ENCODE measurements at places on chromosomes 3 and 15.

DNA sequence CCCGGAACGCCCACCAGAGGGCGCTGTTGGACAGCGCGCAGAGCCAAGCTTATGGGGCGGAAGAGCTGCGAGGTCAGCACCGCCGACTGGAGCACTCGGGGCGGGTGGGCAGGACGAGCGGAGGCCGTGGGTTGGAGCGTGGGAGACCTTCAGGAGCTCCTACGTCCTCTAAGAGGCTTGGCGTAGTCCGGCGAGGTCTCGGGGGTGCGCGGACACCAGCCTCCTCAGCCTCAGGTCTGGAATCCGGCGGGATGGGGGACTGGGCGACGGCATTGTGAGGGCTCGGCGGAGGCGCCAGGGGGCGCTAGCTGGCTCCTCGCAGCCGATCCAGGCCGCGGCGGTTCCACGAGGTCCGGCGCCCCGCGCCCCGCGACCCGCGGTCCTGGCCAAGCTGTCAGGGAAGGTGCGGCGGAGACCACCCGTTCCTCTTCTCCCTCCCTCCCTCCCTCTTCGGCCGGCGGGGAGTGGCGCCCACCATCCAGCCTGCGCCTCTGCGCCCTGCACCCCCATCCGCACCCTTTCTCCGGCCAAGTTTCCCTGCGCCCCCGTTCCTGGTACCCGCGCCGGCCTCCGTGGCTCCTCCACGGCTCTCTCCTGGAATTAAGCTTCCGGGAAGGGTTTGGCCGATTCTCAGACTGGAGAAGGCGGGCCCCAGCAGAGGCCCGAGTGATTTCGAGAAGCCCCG lies 24.3 kb upstream of the POLG start:
- DNase-seq, result peak; percentile 67

- DNase-seq, result no peak
Observed at GRCh38 chr3:193775421-193776077, 182.5 kb downstream of the OPA1 start.

DNA sequence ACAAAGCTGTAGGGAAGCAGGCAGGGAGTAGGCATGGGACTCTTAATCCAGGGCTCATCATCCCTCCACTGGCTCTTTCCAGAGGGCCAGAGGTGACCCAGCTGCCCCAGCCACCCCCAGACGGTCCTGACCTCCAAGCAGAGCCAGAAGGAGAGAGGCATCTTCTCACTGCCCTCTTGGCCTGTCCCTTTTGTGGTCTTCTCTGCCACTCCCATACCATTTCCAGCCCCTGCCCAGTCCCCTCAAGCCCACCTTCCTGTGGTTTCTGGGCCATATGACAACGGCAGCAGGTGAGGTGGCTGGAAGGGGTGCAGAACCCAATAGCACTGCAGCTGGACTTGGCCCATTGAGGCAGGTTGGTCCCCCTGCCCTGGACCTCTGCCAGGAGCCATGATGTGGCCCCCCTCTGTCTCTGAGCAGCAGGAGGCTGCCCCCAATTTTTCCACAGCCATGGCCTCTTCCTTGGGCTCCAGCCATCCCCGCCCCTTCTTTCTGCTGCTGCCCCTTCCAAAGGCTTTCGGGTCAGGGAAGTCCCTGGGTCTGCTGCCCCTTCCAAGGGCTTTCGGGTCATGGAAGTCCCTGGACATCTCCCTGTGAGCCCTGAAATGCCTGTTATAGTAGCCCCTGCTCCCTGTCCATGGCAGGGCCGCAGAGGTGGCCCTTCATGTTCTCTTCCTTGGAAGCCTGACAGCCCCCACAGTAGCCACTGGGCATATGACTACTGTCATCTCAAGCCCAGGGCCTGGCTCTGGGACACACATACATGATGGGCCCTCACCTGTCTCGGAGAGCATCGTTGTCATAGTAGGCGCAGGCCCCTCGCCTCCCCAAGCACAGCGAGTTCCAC lies 39.5 kb upstream of the RAB6B start:
- no peak for DNase-seq

GRCh38 chr3:118000219-118000618 lies 1034.4 kb downstream of the IGSF11 start:
- DNase-seq, result no peak

DNA sequence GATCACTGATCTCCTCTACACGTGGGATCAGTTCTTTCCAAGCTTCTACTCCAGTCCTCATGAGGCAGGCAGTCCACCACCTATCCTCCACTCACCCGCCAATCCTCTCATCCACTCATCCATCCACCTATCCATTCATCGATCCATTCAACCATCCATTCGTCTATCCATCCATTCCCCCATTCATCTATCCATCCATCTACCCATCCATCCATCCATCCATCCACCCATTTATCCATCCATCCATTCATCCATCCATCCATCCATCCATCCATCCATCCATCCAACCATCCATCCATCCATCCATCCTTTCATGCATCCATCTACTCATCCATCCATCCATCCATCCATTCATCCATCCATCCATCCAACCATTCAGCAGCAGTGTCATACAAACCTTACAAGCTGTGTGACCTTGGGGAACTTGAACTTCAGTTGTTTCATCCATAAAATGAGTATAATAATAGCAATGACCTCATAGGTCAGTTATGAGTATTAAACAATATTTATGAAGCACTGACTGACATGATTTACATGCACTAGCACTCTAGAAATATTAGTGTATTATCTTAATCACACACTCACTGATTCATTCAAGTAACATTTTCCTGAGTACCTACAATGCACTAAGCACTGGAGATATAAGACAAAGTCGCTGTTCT lies 55.0 kb downstream of the TLE3 start:
- no peak for DNase-seq

- DNase-seq, result peak; percentile 66
Observed at GRCh38 chr3:194344012-194344411, 7.1 kb downstream of the CPN2 start.

DNA sequence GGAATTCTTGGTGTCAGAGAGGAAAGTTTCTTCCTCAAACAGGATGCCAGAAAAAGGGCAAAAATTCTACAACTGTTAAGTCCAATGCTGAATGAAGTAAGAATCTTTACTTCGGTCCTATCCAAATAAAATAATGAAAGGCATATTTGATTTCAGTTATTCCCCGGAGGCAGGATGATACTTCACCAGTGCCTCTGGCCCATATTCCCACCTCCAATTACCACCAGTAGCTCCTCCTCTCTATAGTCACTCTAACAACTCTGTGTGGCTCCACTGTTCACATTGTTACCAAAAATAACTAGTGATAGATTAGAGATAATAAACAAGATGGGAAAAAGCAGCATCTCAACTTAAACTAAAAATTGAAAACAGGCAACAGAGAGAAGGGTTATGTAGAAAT lies 20.7 kb downstream of the MAP1A start:
- DNase-seq, result no peak

DNA sequence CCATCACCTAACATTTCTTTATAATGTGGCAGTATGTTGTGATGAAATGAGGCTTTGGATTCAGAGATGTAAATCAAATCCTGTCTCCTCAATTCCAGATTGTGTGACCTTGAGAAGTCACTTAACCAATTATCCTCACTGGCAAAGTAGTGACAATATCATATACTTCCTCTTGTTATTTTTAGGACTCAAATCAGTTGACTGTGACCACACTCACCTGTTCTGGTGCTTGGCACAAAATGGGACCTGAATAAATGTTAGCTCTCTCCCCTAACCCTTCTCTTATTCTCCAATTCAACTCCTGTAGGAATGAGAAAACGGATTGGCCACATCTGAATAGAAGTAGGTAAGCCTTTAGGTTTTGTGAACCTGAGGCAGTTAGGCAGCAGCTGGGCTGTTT lies 42.1 kb downstream of the IQCH start:
- no peak for DNase-seq

Measured in EL (cell line).